ENCODE measurements at places on chromosomes 6 and 20. TPM values are rescaled to one million over a fixed set of nuclear protein-coding genes. Genes with fewer than 3 reads are reported as not detected.

Gene ATP9A
- total RNA-seq, result 26.5 TPM

Gene PHACTR1
- 12.5 TPM for total RNA-seq

Gene CCN5
- not detected for total RNA-seq

Gene POPDC3
- 0.34 TPM for total RNA-seq

Gene RBPJL
- not detected for total RNA-seq

Gene CNBD2
- 5.1 TPM for total RNA-seq

Gene SNAI1
- 11.3 TPM for total RNA-seq

Gene PRSS16
- total RNA-seq, result not detected

Data from mammary microvascular endothelial cell (primary cell).